Heart right ventricle (tissue), 16 donors: ENCODE measurements at places on chromosomes 1 and 21.
A peak's percentile ranks its signal among the peaks of the same experiment; 100 is the strongest.

DNA sequence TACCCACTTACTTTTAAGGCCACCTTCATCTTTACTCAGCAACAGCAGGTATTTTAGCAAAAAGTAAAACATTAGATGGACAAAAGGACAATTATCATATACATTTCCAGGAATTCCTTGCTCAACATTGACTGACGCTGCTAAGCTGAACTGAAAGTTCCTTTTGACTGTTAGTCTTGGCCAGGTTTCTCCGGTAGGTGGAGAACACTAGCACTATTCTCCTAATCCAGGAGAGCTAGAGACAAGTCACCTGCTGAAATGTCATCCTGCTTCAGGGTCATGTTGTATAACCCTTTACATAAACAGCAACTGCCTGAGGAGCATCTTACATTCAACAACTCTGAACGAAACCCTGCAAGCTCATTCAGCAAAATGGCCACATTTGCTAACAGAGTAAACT is 109.0 kb upstream of the ESRRG start:
- H3K27me3 ChIP-seq: no peaks in the 10 kb centered on the region
- no peak overlapping the region for H3K4me3 ChIP-seq
- no peaks in the 10 kb centered on the region for H3K4me1 ChIP-seq
- H3K27ac ChIP-seq: no peak overlapping the region

GRCh38 chr1:31708324-31708723 is 4.5 kb upstream of the COL16A1 start:
- no peak overlapping the region for H3K4me3 ChIP-seq
- DNase-seq: no peak
- H3K4me1 ChIP-seq: peaks cover 8% of the 10 kb centered on the region
- H3K27ac ChIP-seq: no peak overlapping the region

DNA sequence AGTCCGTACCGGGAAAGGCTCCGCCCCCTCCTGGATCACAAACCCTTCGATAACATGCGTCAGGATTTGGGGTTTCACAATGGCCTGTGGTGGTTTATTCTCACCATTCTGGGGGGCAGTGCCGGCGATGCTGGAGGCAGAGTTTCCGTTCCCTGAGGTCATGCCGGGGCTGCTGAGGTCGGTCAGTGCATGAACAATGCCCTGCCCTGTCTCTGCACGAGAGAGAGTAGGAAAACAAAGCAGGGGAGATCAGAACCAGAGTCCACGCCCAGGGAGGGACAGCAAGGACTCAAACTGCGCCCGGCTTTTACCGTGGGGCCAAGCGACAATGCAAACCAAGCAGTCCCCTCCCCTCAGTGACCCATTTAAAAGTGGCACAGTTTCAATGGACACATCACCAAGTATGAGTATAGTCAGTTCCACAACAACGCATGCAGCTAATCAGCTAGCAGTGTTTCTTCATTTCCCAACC is 13.2 kb upstream of the A3GALT2 start:
- H3K4me3 ChIP-seq: no peak overlapping the region
- DNase-seq: peak; percentile 49
- peak overlapping the region; percentile 32 for H3K27ac ChIP-seq
- no peaks in the 10 kb centered on the region for H3K27me3 ChIP-seq
- peaks cover 50% of the 10 kb centered on the region for H3K36me3 ChIP-seq

- H3K27me3 ChIP-seq: no peaks in the 10 kb centered on the region
- H3K4me1 ChIP-seq: no peaks in the 10 kb centered on the region
- H3K36me3 ChIP-seq: no peaks in the 10 kb centered on the region
- no peak overlapping the region for H3K4me3 ChIP-seq
- H3K27ac ChIP-seq: no peak overlapping the region
Observed at GRCh38 chr21:25331286-25331685, 276.0 kb downstream of the MRPL39 start.

DNA sequence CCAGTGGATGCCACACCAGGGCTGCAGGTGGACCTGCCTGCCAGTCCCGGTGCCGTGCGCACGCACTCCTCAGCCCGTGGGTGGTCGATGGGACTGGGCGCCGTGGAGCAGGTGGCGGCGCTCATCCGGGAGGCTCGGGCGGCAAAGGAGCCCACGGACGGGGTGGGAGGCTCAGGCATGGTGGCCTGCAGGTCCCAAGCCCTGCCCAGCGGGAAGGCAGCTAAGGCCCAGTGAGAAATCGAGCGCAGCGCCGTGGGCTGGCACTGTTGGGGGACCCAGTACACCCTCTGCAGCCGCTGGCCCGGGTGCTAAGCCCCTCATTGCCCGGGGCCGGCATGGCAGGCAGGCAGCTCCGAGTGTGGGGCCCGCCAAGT is 1171.8 kb upstream of the B3GALT2 start:
- H3K4me1 ChIP-seq: no peaks in the 10 kb centered on the region
- H3K27ac ChIP-seq: no peak overlapping the region
- no peak for DNase-seq
- H3K27me3 ChIP-seq: no peaks in the 10 kb centered on the region

- no peaks in the 10 kb centered on the region for H3K27me3 ChIP-seq
- no peak for DNase-seq
- no peak overlapping the region for H3K4me3 ChIP-seq
- H3K36me3 ChIP-seq: no peaks in the 10 kb centered on the region
Observed at GRCh38 chr1:61455400-61455799, 269.5 kb downstream of the TM2D1 start.

DNA sequence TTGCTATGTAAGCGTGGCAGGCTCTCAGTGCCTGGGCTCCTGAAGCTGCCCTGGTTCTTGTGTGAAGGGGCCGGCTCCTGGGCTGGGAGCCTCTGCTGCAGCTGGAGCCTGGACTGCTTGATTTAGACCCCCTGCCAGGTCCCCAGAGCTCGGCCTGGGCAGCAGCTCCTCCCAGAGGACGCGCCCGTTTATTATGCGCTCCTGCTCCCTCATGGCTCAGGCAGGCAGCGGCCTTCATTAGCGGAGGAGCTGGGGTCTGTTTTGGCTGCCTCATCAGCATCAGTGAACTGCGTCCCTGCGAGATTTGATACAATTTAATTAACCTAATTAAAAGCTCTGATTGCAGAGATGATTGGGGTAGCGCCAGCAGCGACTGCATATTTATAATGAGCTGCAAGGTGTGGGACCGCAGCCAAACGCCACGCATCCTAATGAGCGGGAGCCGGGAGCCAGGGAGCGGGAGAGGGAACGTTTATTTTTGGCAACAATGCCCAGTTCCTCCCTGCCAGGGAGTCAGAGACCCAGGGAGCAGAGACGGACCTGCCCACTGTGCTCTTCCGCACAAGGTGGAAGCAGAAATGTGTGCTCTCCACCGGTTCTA is 16.6 kb downstream of the UTP11 start:
- peaks cover 28% of the 10 kb centered on the region for H3K36me3 ChIP-seq
- H3K4me1 ChIP-seq: peaks cover 29% of the 10 kb centered on the region
- peak; percentile 39 for DNase-seq
- H3K4me3 ChIP-seq: peak overlapping the region; percentile 20

DNA sequence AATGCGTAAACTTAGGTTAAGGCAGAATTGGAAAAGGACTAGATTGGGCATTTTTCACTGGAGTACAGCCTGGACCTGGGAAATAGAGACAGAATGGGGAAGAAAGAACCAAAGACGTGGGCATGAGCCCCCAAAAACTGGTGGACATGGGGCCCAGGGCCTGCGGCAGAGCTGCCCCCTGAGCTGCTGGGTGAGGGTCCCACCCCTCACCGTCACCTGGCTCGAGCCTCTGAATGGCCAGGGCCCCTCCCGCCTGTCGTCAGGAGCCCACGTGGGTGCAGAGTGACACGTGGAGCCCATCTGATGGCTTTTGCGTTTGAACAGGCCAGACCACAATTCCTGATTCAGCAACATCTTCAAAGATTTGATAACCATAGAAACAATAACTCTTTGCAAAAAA is 360.9 kb upstream of the VAMP3 start:
- no peaks in the 10 kb centered on the region for H3K36me3 ChIP-seq
- H3K4me3 ChIP-seq: no peak overlapping the region
- H3K27ac ChIP-seq: no peak overlapping the region

- no peak overlapping the region for H3K4me3 ChIP-seq
- no peaks in the 10 kb centered on the region for H3K27me3 ChIP-seq
- H3K36me3 ChIP-seq: no peaks in the 10 kb centered on the region
- no peak overlapping the region for H3K27ac ChIP-seq
- no peak for DNase-seq
- H3K4me1 ChIP-seq: no peaks in the 10 kb centered on the region
Observed at GRCh38 chr21:10511116-10511515, 10.3 kb upstream of the TPTE start.

DNA sequence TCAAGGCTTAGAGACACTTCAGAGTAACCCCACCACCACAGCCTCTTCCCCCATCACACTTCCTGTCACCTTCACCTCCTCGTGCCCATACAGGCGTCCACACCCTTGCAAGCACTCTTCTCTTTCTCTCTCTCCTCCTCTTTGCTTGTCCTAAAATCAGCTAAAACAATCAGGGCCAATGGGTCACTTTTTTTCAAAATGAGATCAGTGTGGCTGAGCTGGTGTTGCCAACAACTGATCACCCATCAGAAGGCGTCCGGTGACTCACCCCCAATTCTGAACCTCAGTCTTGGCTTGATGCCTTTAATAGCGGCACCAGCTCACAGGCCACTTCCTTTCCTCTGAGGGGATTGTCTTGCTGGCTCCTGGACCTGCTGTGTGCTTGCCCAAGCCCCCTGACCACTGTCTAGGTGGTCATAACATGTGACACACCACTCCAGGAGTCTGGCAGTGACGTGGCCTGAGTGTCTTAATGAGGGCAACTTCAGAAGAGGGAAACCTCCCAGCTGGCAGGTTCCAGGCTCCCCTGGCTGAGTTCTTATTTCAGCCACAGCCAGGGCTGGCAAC is 1.6 kb downstream of the DRAXIN start:
- H3K36me3 ChIP-seq: no peaks in the 10 kb centered on the region
- no peak for DNase-seq
- H3K4me1 ChIP-seq: peaks cover 14% of the 10 kb centered on the region
- no peak overlapping the region for H3K4me3 ChIP-seq
- H3K27me3 ChIP-seq: peaks cover 88% of the 10 kb centered on the region

DNA sequence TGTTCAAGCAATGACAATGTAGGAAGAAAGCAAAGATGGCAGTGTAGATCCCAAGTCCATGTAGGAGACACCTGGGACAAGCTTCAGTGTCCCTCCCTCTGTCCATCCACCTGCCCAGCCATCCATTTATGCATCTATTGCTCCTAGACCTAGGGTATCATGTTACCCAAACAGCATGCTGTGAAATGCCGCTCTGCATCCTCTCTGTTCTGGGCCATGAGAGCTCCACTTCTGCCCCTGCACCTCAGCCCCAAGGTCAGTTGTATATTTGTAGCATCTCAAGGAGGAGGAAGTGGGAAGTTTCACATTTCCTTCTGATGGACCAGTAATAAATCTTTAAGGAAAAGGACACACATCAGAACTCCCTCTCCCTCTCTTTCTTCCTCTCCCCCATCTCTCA is 27.9 kb upstream of the TSPEAR start:
- H3K4me1 ChIP-seq: no peaks in the 10 kb centered on the region
- DNase-seq: no peak
- H3K4me3 ChIP-seq: no peak overlapping the region
- H3K36me3 ChIP-seq: no peaks in the 10 kb centered on the region

DNA sequence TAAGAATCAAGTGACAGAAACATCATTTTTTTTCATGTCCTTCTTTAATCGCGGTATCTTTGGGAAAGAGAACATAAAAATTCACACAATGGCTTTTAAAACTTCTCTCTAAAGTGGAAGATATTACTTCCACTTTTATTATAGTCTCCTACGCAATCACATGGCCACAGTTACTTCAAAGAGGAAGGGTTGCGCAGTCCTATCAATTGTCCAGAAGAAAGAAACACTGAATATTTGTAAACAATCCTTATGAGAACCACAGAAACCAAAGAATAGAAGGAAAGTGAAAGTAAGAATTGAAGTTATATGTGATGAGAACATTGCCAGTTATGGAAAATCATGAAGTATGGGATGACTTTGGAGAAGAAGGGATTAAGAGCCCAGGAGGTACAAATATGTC is 32.6 kb downstream of the CFH start:
- H3K4me3 ChIP-seq: no peak overlapping the region
- no peaks in the 10 kb centered on the region for H3K27me3 ChIP-seq
- DNase-seq: no peak
- no peaks in the 10 kb centered on the region for H3K36me3 ChIP-seq
- H3K27ac ChIP-seq: no peak overlapping the region

DNA sequence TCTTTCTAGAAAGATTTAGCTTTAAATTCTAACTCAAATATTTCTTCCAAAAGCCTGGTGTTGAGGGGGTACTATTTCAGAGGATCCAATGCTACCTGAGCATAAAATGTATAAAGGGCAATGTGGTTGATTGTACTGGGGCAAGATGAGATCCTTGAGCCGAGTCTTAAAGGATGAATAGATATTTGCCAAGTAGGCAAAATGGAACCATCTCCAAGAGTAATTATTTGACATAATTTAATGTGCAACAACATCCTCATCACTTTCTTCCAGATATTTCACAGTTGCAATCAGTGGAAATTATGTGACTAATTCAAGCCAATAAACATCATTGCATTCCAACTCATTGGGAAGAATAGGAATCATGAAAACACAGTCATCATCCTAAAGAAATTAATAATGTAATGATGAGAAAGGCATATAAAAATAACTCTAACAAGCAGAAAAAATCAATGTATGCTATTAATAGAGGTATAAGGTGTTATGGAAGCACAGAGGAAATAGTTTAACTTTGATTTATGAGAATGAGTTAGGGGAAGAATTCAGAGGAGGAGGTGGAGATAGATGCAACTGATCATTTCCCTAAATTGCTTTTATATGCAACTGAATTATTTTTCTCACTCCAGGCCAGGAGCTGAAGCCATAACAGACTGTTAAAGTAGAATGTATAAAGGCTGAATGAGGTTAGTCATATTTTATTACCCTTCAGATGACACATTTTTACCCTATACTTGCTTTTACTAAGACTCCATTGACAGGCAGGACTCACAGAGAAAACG is 30.0 kb upstream of the RGS4 start:
- no peak overlapping the region for H3K27ac ChIP-seq
- no peak for DNase-seq
- no peaks in the 10 kb centered on the region for H3K27me3 ChIP-seq
- no peaks in the 10 kb centered on the region for H3K4me1 ChIP-seq
- no peak overlapping the region for H3K4me3 ChIP-seq

GRCh38 chr1:213474054-213474453 is 423.0 kb downstream of the RPS6KC1 start:
- peak; percentile 74 for DNase-seq
- H3K36me3 ChIP-seq: no peaks in the 10 kb centered on the region
- H3K27ac ChIP-seq: no peak overlapping the region
- no peaks in the 10 kb centered on the region for H3K27me3 ChIP-seq
- H3K4me3 ChIP-seq: no peak overlapping the region

- H3K4me3 ChIP-seq: no peak overlapping the region
- DNase-seq: no peak
- H3K4me1 ChIP-seq: no peaks in the 10 kb centered on the region
- H3K27me3 ChIP-seq: no peaks in the 10 kb centered on the region
- no peak overlapping the region for H3K27ac ChIP-seq
- no peaks in the 10 kb centered on the region for H3K36me3 ChIP-seq
Observed at GRCh38 chr1:15236321-15236721, 10.7 kb upstream of the FHAD1 start.

- H3K4me1 ChIP-seq: peaks cover 10% of the 10 kb centered on the region
- H3K27me3 ChIP-seq: peaks cover 13% of the 10 kb centered on the region
- no peaks in the 10 kb centered on the region for H3K36me3 ChIP-seq
- no peak overlapping the region for H3K4me3 ChIP-seq
Observed at GRCh38 chr1:47184090-47184821, 5.6 kb downstream of the PDZK1IP1 start.

- no peaks in the 10 kb centered on the region for H3K36me3 ChIP-seq
- H3K27me3 ChIP-seq: no peaks in the 10 kb centered on the region
- no peak overlapping the region for H3K27ac ChIP-seq
- no peak for DNase-seq
- no peak overlapping the region for H3K4me3 ChIP-seq
Observed at GRCh38 chr1:38908821-38909220, 27.4 kb upstream of the GJA9 start.

- no peaks in the 10 kb centered on the region for H3K4me1 ChIP-seq
- DNase-seq: no peak
- no peaks in the 10 kb centered on the region for H3K27me3 ChIP-seq
- H3K4me3 ChIP-seq: no peak overlapping the region
- H3K27ac ChIP-seq: no peak overlapping the region
Observed at GRCh38 chr1:76279101-76279748, 204.7 kb downstream of the ST6GALNAC3 start.
